Activated naive CD4-positive, alpha-beta T cell (primary cell): ENCODE measurements at places on chromosomes 3 and 15.

DNA sequence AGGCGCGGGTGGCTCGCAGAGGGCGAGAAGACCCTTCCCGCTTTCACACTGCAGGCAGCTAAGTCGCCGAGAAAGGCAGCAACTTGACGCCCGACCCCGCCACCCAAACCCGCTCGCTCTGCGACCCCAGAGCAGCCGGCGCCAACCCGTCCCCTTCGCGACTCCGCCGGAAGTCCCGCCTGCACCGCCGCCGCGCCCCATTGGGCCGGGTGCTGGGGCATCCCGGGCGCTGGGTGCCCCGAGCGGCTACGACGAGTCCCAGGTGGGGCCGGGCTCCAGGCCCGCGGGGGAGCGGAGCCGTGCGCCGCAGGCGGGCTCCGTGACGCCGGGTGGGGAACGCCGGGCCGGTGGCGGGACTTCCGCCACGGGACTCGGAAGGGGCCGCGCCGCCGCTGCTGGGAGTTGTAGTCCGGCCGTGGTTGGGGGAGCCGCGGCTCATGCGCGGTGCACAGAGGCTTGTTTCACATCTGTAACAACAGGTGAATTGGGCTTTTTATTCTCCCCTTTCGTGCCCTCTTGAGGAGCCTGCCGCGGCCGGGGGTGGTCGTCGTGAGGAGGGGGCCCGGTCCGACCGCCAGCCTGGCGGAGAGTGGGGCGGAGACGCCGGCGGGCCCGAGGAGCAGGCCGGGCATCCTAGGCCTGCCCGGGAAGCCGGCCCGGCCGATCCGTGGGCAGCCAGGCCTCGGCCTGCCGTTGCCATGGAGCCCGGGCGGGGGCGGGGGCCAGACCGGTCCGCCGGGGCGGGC, at the start of gene DHX30:
Gene DHX30 (plus strand): TSS at position 405 of the 746 bp plus-strand sequence. CDS start 7,546 bp downstream, outside the sequence.
- DNase-seq = peak; percentile 59

GRCh38 chr3:14206548-14207177, 28.0 kb downstream of the LSM3 start:
- DNase-seq = no peak

DNA sequence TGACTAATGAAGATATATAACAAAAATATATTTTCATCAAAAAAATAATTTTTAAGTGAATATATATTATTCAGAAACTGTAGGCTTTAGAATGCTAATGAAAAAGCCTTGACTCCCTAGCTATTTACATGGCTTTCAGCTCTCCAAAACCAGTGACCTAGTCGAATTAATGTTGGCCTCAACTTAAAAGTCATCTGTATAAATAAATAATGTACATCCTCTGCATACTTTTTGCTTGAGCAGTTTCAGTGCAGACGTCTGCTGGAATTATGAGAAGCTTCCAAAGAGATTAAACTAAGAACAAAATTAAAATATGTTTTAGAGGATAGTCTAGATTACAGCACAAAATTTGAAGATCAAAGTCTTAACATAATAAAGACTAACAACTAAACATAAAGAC, 520.4 kb upstream of the ALCAM start:
- no peak for DNase-seq

DNA sequence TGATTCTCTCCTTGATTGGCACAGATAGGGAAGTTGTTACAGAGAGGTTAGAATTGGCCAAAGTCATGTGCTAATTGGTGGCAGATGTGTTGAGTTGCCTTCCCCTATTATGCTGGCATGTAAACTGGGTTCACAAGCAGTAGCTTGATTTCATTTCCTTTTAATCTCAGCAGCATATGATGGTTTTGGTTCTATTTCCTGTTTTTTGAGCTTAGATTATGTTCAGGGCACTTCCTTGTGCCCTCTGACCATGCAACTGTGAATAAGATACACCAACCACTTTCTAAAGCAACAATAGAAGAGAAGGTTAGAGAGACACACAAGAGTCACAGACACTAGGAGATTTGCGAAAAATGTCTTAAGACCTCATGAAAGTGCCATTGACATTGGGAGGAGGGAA, 16.5 kb downstream of the HPS3 start:
- DNase-seq = no peak

GRCh38 chr3:161508852-161509477, 12.4 kb downstream of the OTOL1 start:
- no peak for DNase-seq

GRCh38 chr15:36898536-36899126, 201.7 kb downstream of the MEIS2 start:
- no peak for DNase-seq

- DNase-seq = no peak
These were observed 11.5 kb downstream of the SETMAR start for GRCh38 chr3:4314688-4315087.

- no peak for DNase-seq
These were observed 122.0 kb upstream of the ATP10A start for GRCh38 chr15:25985165-25985564.

DNA sequence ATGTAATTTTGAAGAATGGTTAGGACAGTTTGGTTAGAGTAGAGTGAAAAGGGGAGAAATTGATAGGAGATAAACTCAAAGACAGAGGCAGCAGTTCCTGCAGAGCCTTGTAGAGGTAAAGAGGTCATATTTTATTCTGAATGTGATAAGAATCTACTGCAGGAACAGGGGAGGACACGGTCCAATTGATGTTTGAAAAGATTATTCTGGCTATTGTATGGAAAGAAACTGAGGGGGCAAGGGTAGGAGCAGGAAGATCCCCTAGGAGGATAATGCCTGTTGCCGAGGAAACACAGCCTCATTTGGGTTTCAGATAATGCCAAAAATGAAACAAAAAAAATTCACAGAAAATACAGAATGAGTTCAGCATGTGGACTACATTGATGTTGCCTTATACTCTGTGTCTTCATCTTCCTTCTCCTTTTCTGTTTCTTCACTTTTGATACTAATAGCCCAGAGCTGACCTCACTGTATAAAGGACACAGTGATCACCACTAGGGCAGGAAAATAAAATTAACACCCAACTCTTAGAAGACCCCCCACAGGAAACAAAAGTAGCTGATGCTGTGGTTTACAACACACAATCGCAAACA, 454.6 kb upstream of the UBE2E2 start:
- DNase-seq = no peak

GRCh38 chr15:56906766-56907165, 11.7 kb upstream of the TCF12 start:
- DNase-seq = no peak

GRCh38 chr3:49024449-49024848, 2.5 kb downstream of the NDUFAF3 start:
- DNase-seq = no peak

- no peak for DNase-seq
These were observed 699 bp downstream of the MEGF11 start for GRCh38 chr15:66252685-66253417.

- no peak for DNase-seq
These were observed 39.3 kb downstream of the FBLN2 start for GRCh38 chr3:13588221-13588701.

GRCh38 chr3:152271501-152272236, 2.9 kb downstream of the MBNL1 start:
- DNase-seq = no peak

GRCh38 chr3:145900056-145900829, 260.7 kb downstream of the PLOD2 start:
- no peak for DNase-seq

- no peak for DNase-seq
These were observed 56.5 kb upstream of the TMEM115 start for GRCh38 chr3:50415816-50416215.

- DNase-seq = no peak
These were observed 9.5 kb downstream of the NECTIN3 start for GRCh38 chr3:111081008-111081545.

DNA sequence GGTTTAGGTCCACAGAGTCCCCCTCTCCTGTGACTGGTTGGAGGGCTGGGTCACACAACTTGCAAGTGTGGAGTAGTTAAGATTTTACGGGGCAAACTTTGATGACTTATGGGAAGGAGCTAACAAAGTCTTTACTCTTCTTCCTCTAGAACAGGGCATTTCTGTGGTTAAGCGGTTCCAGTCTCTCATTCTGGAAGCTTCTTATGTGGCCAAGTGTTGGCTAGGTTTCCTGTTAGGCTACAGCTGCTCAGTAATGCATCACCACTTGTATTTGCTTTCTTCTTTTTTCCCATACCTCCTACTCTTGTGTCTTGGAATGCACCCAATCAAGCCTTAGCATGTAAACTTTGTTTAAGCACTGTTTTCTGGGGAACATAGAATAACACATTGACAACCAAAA, 100.6 kb upstream of the PLAAT1 start:
- DNase-seq = no peak

DNA sequence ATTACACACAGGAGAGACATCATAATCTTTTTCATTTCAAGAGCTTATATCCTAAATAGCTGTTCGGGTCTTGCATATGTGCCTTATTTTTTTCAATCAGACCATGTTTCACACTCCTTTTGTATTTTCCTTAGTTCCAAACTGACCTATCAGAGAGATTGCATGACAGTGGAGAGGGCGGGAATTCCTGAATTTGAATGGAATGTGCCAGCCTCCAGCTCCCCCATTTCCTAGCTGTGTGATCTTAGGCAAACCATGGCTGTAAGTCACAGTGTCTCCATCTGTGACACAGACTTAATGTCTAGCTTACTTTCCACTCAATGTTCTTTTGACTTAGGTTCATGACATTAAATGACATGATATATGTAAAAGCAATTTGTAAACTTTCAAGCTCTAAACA, 62.0 kb upstream of the CSTA start:
- DNase-seq = no peak

DNA sequence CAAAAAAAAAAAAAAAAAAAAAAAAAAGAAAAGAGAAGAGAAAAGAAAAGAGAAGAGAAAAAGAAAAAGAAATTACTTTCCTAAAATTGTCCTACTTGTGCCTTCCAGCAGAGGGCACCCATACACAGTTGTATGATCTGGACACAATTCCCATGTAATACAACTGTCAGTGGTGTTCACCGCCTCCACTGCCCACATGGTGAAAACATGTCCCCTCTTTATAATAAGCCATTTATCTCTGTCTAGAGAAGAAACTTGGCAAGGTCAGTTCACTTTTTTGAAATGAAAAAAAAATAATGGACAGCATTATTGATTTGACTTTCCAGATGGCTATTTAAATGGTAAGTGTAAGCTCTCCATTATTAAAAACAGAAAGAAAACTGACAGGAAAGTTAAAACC, 459.4 kb downstream of the GBE1 start:
- no peak for DNase-seq

- no peak for DNase-seq
These were observed 55.3 kb downstream of the RSRC1 start for GRCh38 chr3:158165141-158165655.

DNA sequence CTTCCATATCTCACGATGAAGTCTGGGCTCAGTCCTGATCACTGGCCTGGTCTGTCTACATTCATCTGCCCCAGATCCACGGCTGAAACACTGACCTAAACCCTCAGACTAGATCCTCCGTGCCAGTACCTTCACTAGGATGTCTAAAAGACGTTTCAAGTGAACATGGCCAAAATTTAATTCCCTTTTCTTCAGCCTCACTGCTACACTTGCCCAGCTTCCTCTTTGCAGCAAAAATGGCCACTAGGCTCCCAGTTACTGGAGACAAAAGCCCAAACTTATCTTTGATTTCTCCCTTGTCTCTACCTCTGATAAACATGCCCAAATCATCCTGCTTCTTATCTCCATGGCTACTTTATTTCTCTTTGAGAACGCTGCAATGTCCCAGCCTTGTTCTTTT, 1.7 kb downstream of the RASSF1 start:
- DNase-seq = no peak

DNA sequence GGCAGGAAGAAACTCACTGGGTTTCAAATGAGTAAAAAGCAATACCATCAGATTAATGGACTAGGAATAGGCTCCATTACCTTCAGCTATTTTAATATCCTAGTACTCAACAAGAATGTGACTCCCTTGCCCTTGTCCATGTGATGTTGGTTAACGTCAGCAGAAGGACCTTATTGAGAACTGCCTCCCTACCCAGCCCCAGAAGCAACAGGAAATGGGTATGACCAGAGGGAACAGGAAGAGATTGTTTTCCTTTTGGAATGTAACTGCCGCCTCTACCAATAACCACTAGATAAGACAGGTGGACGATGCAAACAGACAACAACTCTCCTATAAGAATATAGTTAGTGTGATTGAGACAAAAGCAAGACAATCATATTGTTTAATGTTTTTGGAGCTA, 10.4 kb upstream of the MME start:
- DNase-seq = no peak

GRCh38 chr15:31322504-31322903, 4.1 kb upstream of the KLF13 start:
- DNase-seq = no peak
